ENCODE measurements at places on chromosomes 7 and 10.
A peak's percentile ranks its signal among the peaks of the same experiment; 100 is the strongest.

DNA sequence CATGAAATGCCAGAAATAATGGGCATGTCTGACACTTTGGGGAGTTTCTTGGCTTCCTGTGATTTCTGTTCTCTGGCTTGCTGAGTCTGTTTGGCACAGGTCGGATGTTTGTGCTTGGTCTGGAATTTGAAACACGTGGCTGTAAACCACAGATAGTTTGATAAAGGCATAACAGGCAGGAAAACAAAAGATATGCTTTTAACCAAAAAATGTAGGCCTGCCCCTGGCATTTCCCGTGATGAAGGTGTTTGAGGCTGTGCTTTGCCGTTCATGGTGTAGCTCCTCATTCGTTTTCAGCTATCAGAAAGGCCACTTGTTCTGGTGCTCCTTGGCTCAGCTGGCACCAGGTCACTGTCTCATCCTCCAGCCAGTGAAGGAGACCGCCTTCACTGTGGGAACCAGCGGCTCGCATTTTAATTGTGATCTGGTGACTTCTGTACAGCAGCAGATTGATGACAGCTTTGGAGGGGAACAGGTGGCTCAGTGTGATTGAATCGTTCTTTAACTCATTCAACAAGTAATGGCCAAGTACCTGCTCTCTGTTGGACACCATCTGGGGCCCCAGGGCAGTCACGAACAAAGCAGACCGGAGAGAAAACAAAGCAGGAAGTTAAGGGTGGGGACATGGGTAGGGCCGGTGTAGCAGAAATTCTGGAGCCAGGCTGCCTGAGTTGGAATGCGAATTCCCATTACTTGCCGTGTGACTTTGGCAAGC lies 111.5 kb downstream of the CCNY start:
- peak; percentile 64 for ATAC-seq

- peak; percentile 87 for ATAC-seq
These were observed 430.8 kb downstream of the PLXNA4 start for GRCh38 chr7:132145466-132145865.

GRCh38 chr7:94656925-94657731 lies 1.2 kb upstream of the SGCE start:
- no peak for ATAC-seq

DNA sequence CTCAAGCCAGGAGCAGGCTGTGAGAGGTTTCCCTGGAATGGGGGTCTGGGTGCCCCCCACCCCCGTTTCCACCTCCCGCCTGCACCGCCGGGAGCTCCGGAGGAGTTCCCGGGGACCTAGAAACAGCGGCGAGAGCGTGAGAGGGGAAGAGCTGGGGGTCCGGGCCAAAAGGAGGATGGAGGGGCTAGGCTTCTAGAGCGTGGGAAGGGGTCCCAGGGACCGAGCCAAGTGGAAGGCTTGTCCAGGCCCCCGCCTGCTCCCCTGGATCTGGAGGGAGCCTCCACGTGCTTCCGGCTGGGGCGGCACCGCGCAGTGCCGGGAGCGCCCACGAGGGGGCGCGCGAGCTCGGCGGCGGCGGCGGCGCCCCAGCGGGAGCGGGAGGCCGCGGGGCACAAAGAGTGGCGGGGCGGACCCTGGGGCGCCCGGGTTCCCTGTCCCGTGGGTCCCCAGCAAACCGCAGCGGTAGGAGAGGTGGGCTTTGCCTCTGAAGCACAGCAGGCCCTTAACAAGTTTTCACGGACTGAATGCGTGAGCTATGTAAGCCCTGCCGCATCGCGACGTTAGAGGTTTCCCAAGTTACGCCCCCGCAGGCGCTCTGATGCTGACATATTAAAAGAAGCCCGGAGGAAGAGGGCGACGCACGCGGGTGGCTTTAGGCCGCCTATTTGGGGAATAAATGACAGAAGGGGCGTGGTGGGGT lies 104.4 kb upstream of the LRRC4 start:
- peak; percentile 92 for ATAC-seq

DNA sequence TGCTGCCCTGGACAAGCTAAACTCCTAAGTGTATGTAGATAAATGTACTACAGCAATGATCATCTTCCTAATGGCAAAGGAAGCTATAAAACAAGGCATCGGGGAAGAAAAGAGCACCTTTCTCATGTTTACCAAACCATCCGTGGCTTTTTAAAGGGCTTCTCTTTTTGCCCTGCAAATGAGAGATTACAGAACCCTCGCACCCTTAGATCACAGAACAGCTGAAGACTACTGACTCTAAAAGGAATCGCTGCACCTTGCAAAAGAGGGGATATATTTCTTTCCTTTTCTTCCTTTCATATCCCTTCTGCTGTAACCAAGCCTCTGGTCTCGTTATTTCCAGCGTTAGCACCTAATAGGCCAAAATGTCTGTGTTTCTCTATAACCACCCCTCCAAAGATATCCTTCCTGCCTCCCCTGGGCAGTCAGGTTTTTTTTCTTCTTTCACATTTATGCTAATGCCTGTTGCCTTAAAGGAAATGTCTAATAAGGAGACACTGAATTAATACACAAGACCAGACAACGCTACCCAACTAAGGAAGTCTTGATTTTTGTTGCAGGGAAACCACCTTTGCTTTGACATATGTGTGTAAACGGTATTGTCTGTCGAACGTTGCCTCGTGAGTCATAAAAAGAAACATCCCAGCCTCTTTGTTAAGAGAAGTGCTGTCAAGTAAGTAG lies 10.5 kb downstream of the ST8SIA6 start:
- ATAC-seq, result no peak

DNA sequence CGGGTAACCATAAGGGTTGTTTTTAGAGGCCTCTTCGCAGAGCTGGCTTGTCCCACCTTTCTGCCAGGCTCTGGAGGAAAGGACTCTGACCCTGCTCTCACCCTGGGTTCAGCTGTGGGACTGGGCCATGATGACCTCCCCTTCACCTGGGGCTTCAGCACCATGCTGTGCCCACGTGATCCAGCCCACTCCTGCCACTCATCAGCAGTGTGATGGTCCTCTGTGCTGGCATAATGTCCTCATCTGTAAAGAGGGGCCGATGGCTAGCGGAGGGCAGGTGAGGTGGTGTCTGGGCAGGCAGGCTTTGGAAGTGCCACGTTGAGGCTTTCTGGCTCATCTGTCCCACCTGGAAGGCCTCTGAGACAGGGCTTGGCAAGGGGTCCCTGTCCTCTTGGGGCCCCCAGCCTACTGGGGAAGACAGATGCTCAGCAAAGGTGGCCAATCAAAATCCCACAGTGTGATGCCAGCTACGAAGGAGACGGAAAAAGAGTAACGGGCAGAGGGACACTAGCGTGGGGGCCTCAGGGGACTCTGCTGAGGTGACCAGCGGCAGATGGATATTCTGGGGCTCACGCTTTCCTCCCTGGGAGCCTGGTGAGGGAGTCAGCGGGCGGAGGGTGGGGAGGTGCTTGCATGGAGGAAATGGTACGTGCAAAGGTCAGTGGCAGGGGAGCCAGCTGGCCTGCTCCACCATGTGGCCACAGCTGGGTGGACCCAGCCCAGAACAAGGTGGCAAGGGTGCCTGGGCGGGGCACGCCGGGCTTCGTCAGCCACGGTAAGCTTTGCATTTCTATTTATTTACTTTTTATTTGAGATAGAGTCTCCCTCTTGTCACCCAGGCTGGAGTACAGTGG lies 5.4 kb downstream of the LRWD1 start:
- peak; percentile 58 for ATAC-seq

GRCh38 chr7:34320926-34321661 lies 336.9 kb upstream of the NPSR1 start:
- ATAC-seq, result peak; percentile 75

- peak; percentile 35 for ATAC-seq
These were observed 23.5 kb upstream of the C1QL3 start for GRCh38 chr10:16545116-16545736.

GRCh38 chr7:5614600-5614999 lies 166.9 kb downstream of the RNF216 start:
- peak; percentile 18 for ATAC-seq

DNA sequence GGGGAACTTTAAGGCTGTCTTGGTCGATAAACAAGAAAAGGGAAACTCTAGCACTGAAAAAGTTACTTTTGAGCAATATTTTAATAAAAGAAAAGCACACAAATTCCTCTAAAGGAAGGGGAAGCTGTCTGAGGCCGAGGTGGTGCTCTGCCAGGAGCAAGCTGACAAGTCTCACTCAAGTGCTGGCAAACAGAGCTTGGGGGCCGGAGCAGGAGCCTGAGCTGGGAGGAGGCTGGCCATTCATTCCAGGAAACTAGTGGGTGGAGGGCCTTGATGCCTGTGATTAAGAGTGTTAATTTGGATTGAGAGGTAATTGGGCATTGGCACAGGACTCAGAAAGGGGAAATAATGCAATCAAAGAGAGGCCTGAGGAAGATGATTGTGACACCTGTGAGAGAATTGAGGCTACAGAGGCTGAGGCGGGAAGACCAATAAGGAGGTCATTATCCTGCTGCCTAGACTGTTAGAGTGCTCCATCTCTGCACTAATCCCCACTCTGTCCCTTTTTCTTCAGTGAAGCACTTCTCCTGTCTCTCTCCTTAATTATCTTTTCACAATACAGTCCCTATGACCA lies 154.9 kb upstream of the COL1A2 start:
- peak; percentile 74 for ATAC-seq

DNA sequence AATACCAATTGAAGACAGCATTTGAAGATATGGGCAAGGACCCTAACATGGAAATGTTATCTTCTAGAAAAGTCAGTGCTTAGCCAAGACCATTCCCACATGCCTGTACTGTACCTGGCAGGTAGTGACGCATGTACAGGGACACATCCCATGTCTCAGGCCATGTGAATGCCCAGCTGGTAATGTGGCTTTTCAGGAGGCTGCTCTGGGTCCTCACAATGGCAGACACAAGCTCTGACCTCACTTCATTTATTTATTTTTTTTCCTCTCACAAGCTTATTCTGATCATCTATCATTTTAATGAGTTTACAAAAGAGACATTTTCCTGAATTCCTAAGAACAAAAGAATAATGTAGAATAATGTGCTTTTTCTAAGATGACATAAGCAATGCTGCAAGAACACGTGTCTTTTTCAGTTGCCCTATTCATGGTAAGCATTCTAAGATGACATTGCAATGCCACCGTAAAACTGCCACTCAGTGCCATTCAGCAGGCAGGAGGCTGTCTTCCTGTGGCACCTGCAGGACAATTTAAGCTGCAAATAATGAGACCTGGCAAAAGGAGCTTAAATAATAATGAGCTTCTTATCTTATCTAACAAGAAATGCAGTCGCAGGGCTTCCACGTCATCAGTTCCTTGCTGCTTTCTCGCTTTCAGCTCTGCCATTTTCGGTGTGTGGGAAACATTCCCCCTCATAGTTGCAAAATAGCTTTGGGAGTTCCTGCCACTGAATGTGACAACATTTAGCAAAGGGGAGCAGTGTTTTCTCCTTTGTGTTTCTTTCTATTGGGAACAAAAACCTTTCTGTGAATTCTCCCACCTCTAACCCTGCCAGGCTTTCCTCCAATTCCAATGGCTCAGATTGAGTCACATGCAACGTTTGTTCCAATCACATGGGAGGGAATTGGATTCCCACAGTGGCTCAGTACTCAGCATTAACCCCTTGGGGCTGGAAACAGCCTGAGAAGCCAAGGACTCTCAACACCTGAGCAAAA lies 113.0 kb downstream of the SEC23IP start:
- ATAC-seq, result peak; percentile 81

GRCh38 chr7:120867932-120868331 lies 10.0 kb upstream of the TSPAN12 start:
- ATAC-seq, result no peak

GRCh38 chr10:22900841-22901601 lies 26.8 kb upstream of the ARMC3 start:
- no peak for ATAC-seq

DNA sequence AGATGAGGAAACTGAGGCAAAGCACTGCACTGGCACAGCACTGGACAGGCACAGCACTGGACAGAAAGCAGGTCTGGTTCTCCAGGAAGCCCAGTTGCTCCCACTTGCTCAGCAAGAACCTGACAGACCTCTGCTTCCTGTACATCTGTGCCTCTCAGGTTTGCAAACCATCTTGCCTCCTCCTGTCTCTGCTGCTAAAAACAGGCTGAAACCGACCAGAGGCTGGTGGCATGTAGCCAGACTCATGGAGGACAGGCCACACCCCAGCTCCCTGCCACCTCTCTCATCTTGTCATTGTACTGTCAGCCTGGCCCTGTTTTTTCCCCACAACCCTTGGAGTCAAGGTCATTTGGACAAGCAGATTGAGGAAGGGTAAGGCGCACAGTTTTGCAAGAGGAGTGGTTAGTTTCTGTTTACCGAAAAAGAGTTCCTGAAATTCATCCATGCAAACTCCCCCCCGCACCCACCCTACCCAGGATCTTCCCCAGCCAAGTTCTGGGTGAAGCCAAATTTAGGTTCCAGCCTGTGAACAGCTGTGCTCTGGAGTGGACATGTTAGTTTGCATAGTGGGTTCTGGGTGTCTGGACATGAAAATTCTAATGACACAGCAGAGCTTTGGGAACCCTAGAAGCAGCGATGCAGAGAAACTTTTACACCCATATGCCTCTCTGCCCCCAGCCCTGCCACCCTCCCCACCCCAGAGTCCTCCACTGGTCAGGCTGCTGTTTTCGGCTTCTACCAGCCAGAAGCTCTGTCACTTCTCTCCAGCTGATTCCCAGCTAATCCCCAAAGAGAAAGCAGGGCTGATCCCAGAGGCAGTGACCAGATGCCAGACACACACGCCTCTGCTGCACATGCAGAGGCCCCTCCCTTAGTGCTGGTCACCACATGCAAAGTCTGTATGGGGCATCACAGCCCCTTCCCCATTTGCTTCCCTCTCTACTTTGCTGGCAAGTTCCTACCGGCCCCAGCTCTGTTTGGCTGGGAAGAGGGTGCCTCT lies 8.5 kb upstream of the C10orf105 start:
- ATAC-seq, result no peak

DNA sequence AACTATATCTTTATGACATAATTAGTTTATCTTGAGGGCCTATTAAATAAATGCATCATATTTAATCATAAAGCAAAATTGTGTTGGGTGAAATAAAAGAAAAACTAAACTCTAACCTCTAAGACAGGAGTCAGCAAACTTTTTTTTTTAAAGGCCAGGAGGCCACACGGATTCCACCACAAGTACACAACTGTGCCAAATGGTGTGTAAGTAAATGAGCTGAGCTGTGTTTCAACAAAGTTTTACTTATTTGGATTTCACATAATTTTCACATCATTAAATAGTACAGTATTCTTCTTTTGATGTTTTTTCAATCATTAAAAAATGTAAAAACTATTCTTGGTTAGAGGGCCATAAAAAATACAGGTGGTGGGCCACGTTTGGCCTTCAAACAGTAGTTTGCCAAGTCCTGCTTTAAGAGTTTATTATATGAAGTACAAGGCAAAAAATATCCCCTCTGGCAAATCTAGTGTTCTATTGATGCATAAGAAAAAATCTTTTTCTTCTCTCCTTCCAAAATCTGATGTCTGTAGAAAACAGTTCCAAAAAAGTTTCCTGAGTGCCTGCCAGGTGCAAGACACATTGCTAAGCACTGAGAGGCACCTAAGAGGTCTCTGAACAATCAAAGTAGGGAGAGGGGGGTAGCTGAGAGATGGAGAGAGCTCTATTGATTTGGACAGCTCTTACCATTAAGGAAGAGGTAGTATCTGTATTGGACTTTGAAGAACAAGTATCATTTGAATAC lies 26.5 kb upstream of the SPOCK2 start:
- ATAC-seq, result no peak

GRCh38 chr10:88848499-88848898 lies 3.1 kb downstream of the ANKRD22 start:
- ATAC-seq, result no peak

GRCh38 chr7:134463751-134464150 lies 4.9 kb upstream of the AKR1B1 start:
- ATAC-seq, result no peak

All from motor neuron (in vitro differentiated cells).